ENCODE measurements at places on chromosomes 5 and 9.

- DNase-seq: no peak
Observed at GRCh38 chr9:123282362-123283047, 14.1 kb upstream of the STRBP start.

DNA sequence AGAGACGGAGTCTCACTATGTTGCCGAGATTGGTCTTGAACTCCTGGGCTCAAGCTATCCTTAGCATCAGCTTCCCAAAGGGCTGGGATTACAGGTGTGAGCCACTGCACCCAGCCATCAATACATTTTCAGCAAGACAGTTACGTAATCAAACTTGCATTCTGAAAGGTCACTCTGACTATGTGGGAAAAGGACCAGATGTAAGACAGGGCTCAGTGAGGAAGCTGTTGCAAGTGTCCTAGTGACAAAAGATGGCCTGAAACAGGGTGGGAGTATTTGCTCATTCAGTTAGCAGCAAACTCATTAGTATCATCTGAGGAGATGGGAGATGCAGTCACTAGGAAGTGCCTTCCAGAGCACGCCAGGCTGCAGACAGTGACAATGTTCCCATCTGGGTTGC, 16.9 kb downstream of the MED27 start:
- DNase-seq: no peak

DNA sequence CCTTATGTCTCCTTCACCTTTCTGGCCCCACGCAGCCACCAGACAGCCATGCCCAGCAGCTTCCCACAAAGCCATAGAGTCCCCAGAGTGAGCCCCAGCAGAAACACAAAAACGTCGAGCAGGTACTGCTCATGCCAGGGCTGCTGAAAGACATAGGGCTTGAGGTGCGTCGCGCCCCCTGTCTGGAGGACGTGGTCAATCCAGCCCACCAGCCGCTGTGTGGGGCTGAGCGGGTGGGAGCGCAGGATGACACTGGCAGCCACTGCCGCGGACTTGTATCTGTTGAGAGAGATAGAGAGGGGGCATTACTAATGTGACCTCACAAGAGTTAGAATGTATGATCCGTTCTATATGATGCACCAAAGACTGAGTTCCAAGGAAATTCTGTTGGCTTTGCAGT, 31.0 kb downstream of the UGT3A2 start:
- no peak for DNase-seq

DNA sequence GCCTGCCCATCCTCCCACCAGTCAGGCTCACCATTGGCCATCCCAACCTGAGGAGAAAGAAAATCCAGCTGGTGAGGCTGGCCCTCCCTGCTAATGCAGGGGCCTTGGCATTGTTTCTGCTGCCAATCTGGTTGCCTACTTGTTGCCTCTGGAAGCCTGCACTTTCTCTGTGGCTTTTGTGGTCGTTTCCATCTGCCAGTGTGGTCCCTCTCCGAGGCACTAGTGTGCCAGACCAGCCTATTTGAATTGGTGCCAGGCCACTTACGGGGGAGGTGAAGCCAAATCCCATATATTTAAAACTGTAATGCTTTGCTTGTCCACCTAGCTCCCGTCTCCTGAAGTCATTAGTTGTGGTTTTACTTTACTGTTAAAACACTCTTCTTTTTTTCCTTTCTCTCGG, 213.4 kb upstream of the ADAMTSL1 start:
- no peak for DNase-seq

DNA sequence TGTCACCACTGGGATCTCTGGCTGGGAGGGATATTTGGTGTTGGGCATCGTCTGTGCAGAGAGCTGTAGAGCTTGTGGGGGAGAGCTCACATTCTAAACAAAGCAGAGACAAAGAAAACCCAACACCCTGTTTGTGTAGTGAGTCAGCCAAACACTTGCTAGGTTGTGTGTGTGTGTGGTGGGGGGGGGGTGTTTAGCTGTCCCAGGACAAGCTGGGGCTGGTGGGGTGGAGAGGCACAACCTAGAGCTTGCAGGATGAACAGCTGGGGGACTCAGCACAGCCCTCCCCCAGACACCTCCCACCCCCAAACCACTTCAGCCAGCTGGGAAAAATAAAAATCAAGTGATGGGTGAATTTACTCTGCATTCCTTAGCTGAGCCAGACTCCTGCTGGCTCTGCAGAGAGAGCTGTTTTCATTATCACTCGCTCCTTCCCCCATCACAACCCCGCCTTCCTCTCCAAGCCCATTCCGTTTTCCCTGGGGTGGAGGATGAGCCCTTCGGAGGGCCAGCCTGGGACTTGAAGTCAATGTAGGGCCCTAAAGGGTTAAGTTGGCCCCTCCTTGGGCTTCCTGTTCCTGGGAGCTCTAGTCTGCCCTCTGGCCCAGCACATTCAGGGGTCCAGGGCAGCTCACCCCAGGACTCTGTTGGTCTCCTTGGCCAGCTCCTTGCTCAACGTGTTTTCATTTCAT, 2.6 kb downstream of the OLFML2A start:
- no peak for DNase-seq

DNA sequence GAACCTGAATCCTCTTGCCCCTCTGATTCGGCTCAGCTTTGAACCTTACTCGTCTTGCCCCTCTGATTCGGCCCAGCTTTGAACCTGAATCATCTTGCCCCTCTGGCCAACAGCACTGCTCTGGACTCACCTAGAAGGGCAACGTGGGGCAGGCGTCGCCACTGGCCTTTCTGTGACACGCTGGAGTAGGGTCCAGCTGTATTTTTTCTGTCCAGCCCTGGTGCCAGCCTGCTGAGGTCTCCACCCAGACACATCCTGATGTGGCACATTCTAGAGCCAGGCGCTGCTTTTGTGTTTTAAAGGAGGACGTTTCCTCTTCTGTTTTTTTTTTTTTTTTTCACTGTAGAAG, 15.2 kb upstream of the CPEB4 start:
- DNase-seq: no peak

- DNase-seq: no peak
Observed at GRCh38 chr5:59021286-59021673, 438.4 kb downstream of the RAB3C start.

GRCh38 chr5:138287246-138287645, 12.8 kb upstream of the GFRA3 start:
- no peak for DNase-seq

- no peak for DNase-seq
Observed at GRCh38 chr5:159224471-159224870, 15.1 kb upstream of the RNF145 start.

DNA sequence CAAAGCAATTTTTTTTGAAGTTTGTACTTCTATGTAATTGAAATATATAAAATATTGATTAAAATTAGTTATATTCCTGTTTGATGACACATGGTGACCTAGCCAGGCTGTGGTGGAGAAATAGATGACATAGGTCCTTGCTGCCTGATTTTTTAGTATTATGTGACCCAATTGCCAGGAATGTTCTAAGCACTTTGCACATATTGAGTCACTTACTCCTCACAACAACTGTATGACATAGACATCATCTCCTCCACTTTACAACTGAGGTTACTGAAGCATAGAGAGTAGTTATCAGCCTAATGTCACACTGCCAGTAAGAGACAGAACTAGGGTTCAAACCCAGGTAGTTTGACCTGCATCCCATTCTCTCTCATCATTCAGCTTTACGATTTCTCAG, 26.2 kb upstream of the SNX18 start:
- no peak for DNase-seq

DNA sequence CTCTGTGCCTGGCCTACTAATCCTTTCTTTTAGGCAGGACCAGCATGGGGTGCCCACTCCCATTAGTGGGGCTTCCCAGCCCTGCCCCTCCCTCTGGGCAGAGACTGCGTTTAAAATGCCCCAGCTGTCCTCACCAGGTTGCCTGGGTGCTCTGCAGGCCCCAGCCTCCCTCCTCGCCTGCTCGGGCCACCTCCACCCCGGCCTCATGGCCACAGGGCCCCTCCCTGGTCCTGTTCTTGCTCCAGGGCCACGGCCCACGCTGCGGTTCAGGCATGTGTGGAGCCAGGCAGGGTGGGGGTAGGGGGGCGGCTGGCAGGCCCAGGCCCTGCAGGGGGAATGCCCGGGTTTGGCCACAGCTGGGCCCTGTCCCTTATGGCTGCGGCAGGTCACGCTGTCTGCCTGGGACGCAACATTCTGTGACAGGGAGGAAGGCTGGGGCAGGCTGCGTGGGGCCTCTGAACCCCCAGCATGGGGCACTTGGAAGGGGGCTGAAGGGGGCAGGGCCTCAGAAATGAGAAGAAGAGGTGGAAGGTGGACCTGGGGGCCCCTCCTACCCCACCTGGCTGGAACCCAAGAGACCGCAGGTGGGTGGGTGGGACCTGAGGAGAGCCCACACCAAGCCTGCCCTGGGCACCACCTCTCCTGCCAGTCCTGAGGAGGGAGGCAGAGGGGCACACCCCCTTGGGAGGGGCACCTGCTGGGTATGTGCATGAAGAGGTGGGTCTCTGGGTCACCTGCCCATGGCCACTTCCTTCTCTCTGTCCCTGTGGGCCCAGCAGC, at the start of gene LCN12:
Gene LCN12, plus strand, starts transcription at position 733 of the 780 bp plus-strand sequence. CDS start 55 bp downstream, outside the sequence.
- no peak for DNase-seq

DNA sequence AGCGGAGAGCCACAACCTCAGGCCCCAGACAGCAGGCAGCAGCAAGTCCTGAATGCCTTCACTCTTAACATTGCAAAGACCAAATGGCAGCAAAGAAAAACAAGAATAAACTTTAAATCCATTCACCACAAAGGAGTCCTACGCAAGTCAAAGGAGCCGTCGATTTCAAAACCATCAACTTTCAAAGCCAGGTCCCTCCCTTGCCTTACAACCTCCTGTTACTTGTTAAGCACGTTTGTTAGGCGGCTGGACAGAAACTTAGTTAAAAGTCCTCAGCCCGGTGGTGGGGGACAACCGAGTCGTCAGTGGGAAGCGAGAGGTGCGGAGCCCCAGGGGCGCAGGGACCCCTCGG, 938 bp downstream of the LPAR1 start:
- DNase-seq: peak; percentile 45

GRCh38 chr9:86359151-86359879, 5.1 kb upstream of the TUT7 start:
- DNase-seq: no peak

DNA sequence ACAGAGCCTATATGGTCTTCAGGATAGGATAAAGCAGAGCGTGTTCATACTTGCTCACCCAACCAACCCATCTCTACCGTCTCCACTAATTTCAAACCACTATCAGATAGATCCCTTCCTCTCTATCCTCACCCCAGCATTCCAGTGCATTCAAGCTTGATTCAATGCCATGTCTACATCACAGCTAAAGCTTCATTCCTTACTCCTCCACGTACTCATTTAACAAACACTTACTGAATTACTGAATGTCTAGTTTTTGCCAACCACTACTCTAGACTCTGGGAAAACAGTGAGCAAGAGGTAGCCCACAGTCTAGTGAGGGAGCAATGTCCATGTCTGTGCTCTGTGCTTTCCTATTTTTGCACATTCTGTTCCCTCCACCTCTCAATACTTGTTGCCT, 163.5 kb upstream of the MSX2 start:
- DNase-seq: no peak

- no peak for DNase-seq
Observed at GRCh38 chr5:91384671-91385430, 1.7 kb upstream of the ARRDC3 start.

DNA sequence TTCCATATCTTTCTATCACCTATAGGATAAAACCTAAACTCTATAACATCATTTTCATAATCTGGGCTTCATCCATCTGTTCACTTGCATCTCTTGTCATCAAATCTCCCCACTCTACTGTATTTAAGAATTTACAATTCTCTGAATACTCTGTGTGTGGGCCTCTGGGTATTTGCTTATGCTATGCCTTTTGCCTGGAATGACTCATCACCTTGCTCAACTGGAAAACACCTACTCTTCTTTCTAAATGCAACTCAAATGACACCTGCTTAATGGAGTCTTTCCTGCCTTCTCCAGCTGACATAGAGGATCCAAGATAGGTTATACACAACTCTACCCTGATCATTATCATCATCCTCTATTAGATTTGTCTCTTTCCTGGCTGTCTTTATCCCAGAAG, 421.7 kb downstream of the SPATA31D1 start:
- DNase-seq: no peak

DNA sequence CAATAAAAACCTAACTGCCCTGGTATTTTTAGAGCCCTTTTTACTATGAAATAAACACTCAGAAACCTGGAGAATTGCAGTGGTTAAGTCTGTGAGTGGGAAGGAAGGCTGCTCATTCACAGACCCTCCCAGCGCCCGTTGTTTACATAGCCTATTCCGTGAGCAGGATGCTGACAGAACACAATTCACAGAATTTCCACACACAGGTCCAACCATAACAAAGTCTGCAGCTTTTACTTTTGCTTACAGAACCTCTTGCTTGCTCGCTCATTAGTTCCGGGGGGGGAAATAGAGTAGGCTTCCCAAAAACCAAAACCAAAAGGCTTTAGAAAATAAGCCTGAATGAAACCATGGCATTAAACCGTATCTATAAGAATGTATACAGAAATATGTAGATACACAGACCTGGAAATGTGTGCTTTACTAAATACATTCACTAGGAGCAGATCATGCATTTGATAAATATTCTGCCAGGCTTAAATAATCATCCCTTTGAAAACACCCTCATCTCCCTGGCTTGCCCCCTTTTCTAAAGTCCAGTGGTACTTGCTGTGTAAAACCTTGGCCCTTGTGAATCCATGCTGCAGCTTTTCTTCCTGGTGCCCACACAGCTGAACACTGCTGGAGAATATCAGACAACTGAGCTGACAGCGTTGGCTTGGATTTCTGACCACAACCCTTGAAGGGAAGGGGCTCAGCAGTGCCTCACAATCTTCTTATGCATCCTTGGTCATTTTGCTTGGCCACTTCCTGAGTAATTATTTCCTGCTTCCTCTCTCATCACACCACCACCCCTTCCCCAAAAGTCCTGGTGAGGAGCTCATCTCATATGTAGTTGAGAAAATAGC, 128.0 kb downstream of the FANCC start:
- no peak for DNase-seq

DNA sequence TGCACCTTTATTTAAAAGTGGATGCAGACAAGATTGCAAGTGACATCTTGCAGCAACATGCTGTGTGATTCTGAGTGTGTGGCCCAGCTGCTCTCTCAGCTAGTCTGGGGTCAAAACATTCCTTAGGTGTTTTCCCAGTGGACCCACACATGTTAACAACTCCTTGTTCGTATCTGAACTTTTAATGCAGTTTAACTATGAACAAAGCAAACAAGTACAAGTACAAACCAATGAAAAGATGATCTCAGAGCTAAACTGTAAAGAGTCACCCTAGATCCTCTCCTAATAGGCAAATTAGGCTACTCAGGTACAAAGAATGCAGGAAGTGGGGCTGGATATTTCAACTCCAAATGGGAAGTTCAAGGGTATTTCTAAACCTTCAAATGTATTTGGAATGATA, 108.4 kb downstream of the ENTREP1 start:
- no peak for DNase-seq

DNA sequence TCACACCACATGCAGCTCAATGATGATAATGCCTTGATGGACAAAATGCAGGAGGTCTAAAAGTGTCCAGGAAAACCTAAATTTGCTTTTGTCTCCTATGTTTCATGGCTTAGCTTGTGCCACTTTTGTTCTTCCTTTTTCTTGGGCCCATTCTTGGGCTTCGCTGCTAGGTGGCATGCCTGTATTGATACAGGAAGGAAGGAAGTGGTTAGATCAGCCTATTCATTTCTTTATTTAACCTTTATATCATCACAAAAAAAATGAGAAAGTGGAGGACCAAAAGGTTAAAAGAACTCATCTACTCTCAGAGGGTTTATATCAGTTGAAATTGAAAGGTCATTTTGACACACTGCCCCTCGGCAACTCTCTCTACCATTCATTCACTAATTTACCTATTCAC, 260.2 kb downstream of the ARHGAP26 start:
- DNase-seq: no peak

GRCh38 chr5:112254303-112254702, 164.8 kb downstream of the EPB41L4A start:
- no peak for DNase-seq

- DNase-seq: no peak
Observed at GRCh38 chr9:129675620-129676019, 10.2 kb downstream of the PRRX2 start.

- no peak for DNase-seq
Observed at GRCh38 chr9:89358376-89358916, 40.1 kb downstream of the SECISBP2 start.

Data from ecto neural progenitor cell (in vitro differentiated cells).